ENCODE measurements at places on chromosomes 12 and 14.

DNA sequence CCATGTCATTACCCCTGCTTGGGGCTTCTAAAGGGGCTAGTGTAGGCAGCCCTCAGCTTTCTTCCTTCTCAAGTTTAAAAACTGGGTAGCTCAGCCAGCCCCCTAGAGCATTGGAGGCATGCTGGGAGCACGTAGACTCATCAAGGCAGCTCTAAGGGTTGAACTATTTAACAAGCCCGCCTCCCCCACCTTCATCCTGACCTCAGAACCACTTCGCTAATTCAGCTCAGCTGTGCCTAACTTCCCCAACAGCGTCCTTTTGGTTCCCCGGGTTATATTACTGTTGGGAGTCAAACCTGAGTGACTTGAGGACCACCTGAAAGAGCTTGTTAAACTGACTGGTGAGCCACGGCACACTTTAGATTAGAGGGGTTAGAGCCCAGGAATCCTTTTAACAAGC, 30.1 kb downstream of the MAX start:
- no peak for DNase-seq

- no peak for DNase-seq
Observed at GRCh38 chr12:76047742-76048141, 16.2 kb upstream of the PHLDA1 start.

DNA sequence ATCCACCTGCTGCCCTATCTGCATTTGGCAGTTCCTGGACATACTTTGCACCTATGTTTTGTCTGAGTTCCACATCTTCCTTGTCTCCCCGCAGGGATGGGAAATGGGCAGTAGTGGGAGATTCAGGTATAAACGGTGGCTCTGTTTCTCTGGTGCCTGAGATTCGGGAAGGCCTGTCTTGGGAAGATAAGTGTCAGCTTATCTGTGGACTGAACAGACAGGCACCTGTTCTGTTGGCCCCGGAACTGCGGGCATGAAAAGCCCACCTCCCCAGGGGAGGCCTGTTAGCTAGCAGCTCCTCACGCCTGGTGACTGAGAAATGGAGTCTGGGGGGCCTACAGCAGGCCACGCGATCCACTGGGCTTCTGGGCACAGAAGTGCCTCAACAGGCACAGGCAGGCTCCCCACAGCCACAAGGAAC, 5.8 kb downstream of the PHB2 start:
- peak; percentile 3 for DNase-seq

DNA sequence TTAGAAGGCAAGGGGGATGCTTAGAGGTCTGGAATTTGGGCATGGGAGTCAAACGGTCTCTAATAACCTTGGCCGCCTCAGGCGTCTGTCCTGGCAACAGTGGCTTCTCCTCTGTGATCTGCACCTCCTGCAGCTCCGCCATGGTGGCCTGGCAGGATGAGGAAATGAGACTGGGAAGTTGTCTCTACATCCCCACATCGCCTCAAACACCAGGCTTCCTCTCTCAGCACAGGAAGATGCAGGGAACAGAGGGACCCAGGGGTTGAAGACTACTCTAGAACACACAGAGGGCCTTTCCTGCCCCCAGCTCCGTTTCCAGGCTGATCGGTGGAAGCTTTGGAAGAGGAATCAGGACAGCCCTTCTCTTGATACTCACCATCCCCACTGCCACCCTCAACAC, 1.7 kb downstream of the NDRG2 start:
- no peak for DNase-seq

- no peak for DNase-seq
Observed at GRCh38 chr12:93829016-93829415, 151.8 kb downstream of the CRADD start.

DNA sequence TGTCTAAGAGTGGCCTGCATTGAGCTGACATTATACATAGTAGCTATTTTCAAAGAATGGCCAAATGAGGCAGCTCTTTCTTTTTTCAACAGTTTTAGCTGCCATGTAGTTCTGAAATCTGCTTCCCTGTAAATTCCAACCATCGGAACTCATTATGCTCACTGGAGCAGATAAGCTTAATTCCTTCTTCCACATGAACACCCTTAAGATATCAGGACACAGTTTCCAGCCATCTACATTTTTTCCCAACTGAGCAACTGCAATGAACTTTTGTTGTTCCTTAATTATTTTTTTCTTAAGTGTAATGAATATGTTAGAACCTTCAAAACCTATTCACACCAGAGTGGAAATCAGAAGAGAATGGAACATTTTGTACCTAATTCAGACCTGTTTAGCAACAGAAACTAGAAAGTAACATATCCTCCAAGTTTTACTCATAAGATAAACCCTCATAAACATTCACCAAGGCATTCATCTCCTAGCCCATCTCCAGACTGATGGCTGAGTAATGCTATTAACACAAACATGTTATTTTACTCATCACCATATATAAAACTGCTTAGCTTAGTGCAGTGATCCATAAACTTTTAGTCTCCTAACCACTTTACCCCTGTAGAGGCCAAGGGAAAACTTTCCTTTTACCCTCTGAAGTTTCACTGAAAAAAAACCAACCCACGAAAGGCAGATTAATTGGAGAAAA, 296.1 kb upstream of the SYT1 start:
- DNase-seq, result no peak

GRCh38 chr12:123043536-123044001, 63.1 kb downstream of the ARL6IP4 start:
- DNase-seq, result peak; percentile 79

DNA sequence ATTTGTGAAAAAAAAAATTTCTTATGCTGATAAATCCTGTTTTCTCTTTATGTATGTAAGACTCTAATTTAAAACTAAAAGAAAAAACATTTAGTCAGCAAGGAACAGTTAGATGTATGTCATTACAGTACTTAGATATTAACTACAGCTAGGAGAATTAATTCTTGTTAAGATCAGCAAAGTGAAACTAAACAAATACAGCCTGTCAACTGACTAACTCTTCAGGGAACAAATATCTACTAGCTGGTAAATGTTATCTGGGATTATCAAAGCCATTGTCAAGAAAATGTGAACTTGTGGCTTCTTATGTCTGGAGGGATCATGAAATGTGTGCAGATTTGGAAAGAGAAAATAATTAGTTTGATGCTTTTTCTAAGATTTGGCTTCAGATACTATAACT, 27.5 kb downstream of the MGAT4C start:
- DNase-seq, result no peak

GRCh38 chr12:27163048-27163715, 80.8 kb upstream of the C12orf71 start:
- no peak for DNase-seq

GRCh38 chr14:72810201-72810600, 83.7 kb downstream of the DPF3 start:
- peak; percentile 62 for DNase-seq

GRCh38 chr12:51601241-51601640, 10.2 kb downstream of the SCN8A start:
- DNase-seq, result no peak

- no peak for DNase-seq
Observed at GRCh38 chr12:40957417-40957816, 230.7 kb upstream of the PDZRN4 start.

DNA sequence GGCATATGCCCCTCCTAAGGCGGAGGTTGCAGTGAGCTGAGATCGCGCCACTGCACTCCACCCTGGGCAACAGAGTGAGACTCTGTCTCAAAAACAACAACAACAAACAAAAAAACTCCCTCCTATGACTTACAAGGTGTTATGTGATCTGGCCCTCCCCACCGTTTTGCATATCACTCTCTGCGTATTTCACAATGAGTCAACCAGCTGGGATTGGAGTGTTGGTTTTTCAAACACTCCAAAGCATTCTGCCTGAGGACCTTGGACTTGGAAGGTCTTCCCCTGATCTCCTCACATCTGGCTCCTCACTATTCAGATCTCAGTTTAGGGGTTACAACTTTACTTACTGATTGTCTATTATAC, 14.0 kb downstream of the MANSC1 start:
- no peak for DNase-seq

- peak; percentile 97 for DNase-seq
Observed at GRCh38 chr14:49892636-49893308, at the start of gene ARF6. TSS of gene ARF6 (plus strand) at chr14:49893082. CDS start at chr14:49893737, 655 bp downstream.

DNA sequence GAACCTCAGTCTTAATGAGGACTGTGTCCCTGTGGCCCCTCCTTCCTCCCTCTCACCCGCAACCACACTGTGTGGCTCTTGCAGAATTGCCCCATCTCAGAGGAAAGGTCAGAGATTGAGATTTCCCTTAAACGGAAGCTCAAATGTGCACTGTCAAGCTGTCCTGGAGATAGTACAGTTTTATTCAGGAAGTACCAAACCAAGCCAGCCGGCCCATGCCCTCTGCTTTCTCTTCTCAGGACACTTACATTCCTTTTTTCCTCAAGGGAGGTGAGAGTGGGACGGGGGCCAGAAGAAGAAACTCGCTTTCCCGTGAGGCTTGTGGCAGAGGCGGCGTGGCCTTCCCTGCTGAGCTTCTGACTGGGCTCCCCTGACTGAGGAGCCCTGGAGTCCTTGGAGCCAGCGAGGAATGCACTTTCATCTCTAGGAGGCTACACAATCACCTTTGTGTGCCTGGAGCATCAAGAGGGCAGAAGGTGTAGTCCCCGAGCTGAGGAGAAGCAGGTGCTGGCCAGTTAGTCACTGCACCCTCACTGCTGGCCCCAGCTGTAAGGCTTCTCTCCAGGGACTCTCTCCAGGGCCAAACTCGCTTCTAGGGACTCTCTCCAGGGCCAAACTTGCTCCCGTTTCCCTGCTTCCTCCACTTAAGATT, 24.1 kb upstream of the ATP2A2 start:
- no peak for DNase-seq

DNA sequence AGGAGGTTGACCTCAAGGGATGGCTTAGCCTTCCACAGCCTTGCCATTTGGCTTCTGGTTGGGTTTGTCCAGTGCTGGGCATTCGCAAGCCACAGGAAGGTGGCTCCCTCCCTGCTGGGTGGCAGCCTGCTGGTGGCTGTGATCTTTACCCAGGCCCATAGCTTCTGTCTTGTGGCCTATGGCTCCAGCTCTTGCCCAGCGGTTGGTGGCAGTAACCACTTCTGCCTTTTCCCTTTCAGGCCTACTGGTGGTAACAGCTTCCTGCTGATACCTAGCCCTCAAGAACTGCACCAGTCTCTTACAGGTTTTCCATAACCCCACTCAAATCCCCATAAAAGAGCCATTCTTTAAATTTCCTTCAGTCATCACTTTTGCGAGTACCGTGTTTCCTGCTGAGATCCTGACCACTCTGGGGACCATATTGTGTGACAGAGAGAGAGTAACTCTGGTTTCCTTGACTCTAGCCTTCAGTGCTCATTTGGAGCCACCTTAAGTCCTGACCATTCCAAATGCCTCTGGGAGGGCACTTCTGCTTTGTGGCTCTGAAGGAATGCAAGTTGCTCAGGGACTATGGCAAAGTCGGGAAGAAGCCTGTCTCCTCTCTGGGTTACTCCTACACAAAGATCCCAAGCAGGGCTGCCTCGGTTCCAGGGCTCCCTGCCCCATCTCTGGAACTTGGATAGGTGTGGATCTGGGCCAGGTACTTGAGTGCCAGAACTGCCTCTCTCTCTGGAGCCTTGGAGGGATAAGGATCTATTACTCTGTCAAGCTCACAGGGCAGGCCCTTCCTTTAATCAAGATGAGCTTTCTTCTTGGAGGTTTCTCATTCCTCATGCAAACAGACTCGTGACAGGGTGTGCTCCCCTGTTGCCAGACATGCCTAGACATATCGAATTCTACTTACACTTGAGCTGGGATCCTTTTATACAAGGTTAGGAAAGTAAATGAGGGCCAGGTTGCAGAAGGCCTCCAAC, 2.9 kb upstream of the NYNRIN start:
- no peak for DNase-seq

- DNase-seq, result no peak
Observed at GRCh38 chr14:95469134-95469481, 47.3 kb downstream of the SYNE3 start.

DNA sequence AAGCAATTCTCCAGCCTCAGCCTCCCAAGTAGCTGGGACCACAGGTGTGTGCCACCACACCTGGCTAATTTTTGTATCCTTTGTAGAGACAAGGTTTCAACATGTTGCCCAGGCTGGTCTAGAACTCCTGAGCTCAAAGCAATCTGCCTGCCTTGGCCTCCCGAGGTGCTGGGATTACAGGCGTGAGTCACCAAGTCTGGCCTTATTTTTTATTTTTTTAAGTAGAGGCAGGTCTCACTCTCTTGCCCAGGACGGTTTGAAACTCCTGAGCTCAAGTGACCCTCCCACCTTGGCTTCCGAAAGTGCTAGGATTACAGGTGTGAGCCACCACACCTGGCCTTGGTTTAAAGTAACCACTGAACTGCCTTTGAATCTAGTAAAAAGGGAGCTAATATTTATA, 56.8 kb downstream of the SPPL3 start:
- no peak for DNase-seq

- no peak for DNase-seq
Observed at GRCh38 chr14:102154821-102155549, 15.3 kb downstream of the WDR20 start.

GRCh38 chr14:50025073-50025472, 91.3 kb downstream of the VCPKMT start:
- no peak for DNase-seq

DNA sequence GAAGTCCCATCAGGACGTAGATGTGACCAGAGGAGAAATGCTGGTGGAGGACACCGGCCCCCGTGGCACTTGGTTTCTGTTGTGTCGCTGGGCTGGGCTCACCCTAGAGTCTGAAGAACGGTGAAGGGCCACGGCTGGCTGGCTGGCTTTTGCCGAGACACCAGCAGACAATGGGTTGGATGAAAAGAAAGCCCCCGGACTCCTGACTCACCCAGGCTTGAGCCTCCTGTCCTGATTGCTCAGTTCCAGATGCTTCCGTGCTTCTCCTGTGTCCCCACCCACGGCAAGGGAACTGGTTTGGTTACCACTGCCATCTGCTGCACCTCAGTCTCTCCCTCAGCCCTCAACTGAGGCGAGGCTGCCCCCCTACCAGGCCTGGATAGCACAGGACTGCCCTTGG, 10.4 kb upstream of the ENDOU start:
- no peak for DNase-seq

- DNase-seq, result no peak
Observed at GRCh38 chr12:7905071-7905470, 30.9 kb downstream of the SLC2A3 start.

DNA sequence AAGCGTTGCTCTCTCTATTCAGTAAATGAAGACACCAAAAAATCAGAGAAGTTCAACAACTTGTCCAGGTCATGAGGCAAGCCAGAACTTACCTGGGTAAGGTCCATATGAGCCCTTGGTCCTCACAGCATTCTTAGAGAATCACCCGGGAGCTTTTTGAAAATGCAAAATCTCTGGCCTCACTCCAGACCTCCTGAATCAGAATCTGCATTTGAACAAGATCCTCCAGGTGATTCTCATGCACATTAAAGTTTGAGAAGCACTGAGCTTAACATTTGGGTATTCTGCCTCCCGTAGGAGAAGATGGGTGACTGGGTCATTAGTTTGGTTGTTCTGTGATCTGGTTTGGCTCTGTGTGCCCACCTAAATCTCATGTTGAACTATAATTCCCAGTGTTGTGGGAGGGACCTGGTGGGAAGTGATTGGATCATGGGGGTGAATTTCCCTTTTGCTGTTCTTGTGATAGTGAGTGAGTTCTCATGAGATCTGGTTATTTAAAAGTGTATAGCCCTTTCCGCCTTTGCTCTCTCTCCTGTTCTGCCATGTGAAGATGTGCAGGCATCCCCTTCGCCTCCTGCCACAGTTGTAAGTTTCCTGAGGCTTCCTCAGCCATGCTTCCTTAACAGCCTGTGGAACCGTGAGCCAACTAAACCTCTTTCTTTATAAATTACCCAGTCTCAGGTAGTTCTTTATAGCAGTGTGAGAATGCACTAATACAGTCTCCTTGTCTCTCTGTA, 221.2 kb downstream of the RAD51B start:
- no peak for DNase-seq

- DNase-seq, result no peak
Observed at GRCh38 chr12:70583251-70583650, 54.0 kb downstream of the PTPRB start.

Measured in stimulated activated CD4-positive, alpha-beta T cell treated with anti-CD3 and anti-CD28 coated beads, Interleukin-4, amount 100 ng/mL, for 24 hours (primary cell).